ENCODE measurements at places on chromosomes 2 and 18.

GRCh38 chr18:40980171-40980570 is 974.9 kb upstream of the PIK3C3 start:
- no peak for DNase-seq

DNA sequence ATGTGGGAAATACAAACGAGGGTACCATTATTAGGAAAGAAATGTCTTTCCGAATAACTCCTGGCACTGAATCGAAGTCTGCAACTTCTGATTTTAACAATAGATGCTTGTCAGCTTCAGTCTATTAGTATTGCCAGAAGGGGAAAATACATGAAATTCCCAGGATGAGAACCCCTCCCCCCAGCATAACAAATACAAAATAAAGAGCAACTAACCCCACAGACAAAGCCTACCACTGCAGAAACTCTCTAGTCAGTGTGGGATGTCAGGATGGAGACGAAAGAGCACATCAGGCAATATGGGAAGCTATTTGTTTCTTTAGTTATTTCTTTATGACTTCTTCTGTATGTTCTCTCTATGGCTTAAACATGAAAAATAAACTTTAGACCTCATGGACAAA is 365.0 kb upstream of the CDH2 start:
- DNase-seq: no peak

- DNase-seq: no peak
These were observed 142.5 kb downstream of the OTX1 start for GRCh38 chr2:63192889-63193774.

- peak; percentile 78 for DNase-seq
These were observed 8.0 kb upstream of the COL3A1 start for GRCh38 chr2:188966079-188966571.

DNA sequence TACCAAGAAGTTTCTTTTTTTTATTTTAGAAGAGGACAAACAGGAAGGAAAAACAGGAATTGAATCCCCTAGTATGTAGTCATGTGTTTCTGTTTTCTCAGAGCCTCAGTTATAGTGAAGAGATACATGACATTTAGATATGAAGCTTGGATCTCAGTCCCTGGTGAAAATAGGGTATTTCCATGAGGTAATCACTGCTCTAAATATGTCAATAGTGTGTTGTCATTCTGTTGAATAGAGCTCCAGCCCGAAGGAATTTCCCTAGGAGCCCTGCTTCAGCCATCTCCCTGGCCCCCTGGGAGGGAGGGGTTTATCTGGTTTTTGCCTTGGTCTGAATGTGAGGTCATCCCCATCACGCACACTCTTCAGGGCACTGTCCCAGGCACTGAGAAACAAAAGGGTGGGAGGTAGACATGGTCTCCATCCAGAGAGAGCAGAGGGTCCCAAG is 47.1 kb upstream of the REL start:
- DNase-seq: peak; percentile 15

DNA sequence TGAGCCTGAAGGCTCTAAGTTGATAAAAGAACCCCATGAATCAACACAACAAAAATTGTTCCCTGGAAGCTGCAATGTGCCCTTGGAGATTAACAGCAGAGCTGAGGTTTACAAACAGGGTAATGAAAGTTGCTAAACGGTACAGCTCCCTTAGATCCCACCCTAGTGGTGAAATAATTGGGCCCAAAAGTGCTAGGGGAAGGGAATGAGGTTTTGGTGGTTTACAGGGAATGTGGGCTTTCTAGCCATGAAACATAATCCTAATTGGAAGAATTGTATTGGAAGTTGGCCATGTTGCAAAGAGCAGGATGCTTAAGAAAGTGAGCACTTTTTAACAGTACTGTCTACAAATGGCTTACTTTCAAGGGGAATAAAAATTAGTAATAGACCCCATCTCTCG is 180.2 kb upstream of the SMIM21 start:
- peak; percentile 11 for DNase-seq

DNA sequence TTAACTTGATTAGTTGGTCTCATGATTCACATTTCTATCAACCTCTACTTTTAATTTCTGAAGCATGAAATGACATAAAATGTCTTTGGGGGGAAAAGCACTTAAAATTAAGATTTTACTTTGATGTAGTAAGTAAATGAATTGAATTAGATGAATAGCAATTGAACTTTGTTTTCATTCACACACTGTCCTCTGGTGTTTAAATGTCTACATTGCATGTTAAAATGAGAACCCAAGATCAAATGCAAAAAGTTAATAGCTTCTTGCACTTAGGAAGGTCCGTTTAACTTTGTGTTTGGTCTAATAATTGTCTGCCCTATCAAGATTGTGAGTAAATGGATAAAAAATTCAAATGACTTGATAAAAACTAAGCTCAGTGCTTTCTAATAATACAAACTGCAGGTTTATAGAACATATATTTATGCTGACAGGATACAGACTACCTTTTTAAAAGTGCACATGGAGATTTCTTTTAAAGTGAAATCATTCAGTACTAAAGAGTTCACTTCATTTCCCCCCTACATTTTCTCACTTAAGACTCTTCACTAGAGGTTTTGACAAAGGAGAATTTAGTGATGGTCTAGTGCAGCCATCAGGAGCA is 156.2 kb upstream of the NABP1 start:
- peak; percentile 58 for DNase-seq

DNA sequence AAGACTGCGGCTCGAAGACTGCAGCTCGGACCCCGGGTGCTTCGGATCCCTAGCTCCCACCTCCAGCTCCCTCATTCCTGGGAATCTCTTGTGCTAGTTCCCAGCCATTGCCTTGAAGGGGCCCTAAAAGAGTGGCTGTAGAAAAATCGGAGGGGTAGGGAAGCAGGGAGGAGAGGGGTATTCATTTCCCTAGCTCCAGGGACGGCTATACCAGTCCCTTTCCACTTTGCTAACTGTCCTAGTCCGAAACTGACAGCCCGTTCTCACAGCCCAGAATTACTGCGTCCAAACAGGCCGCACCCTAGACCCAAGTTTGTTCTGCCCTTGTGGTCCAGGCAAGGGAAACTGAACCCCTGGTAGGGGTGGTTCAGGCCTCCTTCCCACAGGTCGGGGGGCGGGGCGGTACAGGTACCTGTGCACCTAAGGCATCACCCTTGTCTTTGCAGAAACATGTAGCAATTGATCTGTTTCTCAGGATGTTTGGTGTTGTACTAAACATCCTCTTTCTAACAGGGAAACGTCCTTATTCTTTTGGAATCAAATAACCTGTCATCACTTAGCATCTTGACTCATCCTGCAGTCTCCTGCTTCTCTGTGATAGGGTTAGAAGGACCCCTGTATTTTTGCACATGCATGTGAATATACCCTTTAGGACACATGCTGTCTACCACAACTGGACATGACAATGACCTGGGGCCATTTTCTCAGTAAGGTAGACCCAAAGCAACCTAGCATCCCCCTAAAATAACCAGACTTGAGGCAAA is 4.0 kb downstream of the EMX1 start:
- no peak for DNase-seq

DNA sequence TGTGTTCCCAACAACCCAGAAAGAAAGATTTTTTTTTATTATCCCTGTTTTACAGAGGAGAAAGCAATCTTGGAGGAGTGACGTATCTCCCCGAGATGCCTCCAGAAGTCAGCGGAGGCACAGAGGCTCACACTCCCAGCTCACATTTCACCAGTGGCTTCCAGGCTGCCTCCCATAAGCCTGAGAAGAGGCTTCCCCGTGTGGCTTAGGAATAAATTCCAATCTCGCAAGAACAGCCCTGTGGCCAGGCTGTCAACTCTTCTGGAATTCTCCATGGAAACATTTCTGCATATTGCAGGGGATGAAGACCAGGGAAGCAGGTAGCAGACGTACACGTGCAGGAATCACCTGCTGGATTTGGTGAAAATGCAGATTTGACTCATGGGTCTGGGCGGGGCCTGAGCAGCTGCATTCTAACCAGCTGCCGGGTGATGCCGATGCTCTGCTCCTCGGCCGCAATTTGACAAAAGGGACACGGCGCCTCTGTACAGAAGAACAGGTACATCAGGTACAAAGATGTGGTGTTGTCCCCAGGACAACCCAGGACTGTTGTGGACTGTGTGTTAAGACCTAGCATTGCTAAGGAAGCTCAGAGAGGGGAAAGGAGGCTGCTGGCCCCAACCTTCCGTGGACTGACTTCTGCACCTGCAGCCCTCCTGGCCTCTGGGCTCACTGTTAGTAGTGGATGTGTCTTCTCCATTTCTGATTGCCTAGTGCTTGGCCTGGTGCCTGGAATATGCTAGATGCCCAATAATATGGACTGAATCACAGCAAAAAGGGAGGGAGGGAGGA is 114.2 kb upstream of the ID2 start:
- peak; percentile 24 for DNase-seq

- peak; percentile 88 for DNase-seq
These were observed 30.9 kb upstream of the IL37 start for GRCh38 chr2:112880091-112880531.

GRCh38 chr2:115838539-115838938 is 1396.1 kb downstream of the DPP10 start:
- DNase-seq: no peak

- no peak for DNase-seq
These were observed 18.0 kb downstream of the PTPN18 start for GRCh38 chr2:130373808-130374365.

DNA sequence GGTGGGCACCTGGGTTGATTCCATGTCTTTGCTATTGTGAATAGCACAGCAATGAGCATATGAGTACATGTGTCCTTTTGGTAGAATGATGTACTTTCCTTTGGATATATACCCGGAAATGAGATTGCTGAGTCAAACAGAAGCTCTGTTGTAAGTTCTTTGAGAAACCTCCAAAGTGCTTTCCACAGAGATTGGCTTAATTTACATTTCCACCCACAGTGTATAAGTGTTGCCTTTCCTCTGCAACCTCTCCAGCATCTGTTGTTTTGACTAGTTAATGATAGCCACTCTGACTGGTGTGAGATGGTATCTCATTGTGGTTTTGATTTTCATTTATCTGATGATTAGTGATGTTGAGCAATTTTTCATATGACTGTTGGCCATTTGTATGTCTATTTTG is 194.8 kb downstream of the ZNF804A start:
- no peak for DNase-seq

DNA sequence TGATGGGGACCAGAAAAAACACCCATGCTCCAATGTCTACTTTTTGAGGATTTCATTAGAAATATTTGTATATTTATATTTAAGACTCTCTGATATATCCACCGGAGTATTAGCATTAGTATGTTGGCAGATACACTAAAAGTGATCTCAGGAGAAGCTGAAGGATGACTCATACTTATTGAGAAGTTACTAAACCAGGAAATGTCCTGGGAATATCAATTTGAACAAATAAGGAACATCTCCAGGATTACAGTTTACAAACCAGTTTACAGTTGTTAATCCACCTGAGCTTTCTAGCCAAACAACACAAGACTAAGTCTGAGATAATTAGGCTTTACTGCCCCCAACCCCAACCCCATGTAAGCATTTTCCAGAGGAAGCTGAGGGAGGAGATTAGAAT is 16.1 kb upstream of the DPP4 start:
- DNase-seq: no peak

DNA sequence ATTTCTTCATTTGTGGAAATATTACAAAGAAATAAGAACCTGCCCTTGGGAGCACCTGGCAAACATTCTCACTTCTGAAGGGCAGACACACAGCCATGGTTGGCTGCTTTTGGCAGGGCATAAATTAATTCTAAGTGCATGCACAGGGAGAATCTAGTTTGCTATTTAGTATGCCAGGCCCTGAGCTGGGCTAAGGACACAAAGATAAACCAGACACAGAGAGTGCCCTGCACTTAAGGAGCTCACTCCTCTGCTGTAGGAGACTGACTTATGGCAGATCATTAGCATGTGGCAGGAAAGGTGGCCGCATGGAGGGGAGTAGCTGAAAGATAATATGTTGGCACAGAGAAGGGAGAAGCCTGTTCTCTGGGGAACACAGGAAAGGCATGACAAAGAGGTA is 367.0 kb downstream of the LPIN1 start:
- DNase-seq: no peak

DNA sequence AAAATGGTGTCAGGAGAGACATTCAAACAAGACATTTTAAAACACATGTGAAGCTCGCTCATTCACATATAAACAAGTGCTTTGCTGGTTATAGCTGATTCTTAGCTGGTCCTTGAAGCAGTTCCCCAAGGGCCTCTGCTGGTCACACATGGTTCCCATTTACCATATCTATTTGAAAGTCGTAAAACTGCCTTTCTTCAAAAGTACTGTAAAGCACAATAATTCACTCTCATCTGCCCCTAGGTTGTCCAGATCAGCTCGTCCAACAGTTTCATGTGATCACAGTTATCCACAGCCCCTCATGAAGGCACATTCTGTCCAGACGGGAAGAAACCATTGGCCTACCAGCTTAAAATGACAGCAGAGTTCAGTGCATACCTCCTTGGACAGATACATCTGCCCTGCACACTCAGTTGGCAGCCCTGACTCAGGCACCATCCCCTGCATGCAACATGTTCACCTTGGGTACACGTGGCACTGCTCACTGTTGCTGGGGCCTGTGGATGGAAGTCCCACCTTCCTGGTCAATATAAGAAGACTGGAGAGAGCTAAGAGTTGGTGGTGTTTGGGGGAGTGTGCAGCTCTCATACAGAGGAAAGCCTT is 108.0 kb upstream of the HAAO start:
- no peak for DNase-seq

GRCh38 chr2:112182581-112183034 is 44.4 kb downstream of the FBLN7 start:
- DNase-seq: no peak

DNA sequence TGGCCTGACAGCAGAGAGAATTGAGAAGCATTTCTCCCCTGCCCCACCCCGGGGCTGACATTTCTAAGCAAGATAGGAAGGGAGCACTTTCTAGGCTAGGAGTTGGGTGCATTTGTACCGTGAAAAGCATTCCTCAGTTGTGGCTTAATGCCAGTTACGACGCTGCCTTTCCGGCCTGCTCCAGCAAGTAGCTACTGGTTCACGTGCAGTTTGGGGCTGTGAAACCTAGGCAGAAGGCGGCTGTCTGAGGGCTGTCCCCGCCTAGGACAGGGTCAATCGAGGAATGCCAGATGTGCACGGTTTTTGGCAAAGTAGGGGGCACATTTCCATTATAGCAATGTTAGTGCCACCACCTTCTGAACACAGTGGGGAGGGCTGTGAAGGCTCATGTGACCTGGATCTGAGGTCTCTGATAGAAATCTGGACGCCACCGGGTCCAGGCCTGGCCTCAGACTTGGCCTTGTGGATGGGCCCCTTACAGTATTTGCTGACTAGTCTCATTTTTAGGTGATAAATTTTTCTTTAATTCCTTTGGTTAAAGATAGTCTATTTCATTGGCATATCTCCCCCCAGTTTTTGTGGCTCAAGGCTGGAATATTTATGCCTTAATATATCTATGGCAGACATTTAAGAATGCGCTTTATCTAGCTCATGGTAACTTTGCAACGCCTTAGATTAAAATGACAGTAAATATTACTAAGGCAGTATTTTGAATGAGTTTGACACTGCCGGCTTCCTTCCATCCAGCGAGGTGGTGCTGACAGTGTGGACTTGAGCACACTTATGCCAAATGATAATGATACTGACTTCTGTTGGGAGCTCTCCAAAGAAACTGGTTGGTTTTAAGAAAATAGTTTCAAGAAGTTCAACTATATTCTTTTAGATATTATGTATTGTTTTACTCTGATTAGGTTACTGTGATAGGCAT is 78.7 kb downstream of the LPIN1 start:
- no peak for DNase-seq

All from cardiac fibroblast (primary cell).